ENCODE measurements at places on chromosomes 12 and 14.
A peak's percentile ranks its signal among the peaks of the same experiment; 100 is the strongest.

DNA sequence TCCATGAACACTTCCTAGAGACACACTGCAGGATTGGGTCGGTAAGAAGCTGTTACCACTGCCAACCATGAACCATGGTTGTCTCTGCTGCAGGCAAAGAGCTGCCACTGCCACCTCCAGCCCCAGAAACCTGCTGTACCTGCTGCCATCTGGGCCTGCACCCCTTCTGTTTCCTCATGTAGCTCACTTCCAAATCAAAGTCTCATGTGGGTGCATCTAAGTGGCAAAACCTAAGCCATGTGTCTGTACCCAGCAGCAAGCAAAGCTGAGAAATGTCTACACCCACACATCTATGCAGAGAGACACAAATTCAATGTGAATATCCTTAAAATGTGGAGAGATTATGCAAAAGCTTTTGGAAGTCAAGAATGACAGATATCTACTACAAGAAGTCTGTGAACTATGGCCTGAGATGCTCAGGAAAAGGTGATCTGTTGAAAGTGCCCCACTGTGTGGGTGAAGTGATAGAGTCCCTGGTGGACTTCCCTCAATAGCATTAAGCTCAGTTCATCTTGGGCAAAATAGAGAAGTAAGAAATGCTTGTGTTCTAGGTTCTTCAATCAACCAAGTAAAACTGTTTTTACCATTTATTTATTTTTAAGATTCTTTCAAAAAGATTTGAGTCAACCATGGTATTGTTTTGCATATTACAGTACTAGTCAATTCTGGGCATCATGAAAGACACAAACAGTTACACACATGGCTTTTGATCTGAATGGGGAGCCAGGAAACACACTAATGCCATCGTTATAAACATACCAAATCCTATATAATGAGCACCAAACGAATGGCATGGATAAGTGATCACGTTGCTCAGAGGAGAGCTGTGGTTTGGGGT, 64.4 kb downstream of the FOS start:
- no peak for DNase-seq

DNA sequence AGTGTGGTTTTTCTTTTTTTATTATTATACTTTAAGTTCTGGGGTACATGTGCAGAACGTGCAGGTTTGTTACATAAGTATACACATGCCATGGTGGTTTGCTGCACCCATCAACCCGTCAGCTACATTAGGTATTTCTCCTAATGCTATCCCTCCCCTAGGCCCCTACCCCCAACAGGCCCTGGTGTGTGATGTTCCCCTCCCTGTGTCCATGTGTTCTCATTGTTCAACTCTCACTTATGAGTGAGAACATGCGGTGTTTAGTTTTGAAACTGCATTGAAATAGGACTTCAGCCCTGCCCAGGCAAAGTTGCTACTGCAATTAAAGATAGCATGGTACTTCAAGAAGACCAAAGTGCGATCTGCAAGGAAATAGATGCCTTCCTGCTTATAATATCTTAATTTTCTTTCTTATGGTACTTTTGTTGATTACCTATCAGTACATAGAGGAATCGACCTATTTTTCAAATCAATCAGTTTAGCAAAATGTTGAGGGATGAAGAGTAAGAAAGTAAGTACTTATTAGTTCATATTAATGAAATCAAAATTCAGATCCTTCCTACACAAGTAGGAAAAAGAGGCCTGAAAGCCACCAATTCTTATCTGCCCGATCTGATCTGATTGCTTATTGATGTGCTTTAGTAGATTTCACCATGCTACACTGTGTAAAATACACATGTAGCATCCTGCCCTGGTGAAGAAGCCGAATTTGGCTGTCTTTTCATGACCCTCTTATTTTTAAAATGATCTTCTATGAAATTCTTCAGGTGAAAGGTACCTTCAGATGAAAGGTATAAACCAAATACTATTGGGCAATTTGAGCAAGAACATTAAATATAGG, 1.6 kb downstream of the LTA4H start:
- DNase-seq = no peak

- no peak for DNase-seq
Measured at GRCh38 chr14:60616461-60616959, 32.8 kb downstream of the SIX1 start.

GRCh38 chr12:79707830-79708229, 17.1 kb upstream of the PAWR start:
- DNase-seq = no peak

DNA sequence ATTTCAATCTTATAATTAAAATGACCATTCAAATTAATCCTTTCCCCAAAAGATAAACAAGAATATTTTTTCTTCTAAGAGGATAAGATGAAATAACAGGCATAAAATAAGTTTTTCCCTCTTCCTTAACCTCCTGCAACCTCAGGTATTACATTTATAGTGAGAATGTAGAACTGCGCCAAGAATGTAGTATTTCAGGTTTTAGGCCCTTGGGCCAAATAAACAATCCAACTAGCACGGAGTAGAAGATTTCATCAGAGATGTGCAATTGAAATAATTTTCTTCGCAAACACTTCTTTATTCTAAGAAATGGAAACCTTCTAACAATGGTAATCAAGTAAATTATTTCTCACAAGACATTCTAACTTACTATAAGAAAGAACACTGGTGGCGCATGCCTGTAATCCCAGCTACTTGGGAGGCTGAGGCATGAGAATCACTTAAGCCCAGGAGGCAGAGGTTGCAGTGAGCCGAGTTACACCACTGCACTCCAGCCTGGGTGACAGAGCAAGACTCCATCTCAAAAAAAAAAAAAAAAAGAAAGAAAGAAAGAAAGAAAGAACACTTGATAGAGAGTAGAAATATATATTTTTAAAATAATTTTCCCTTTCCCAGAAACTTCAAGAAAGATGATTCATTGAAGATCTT, 100.8 kb downstream of the TAOK3 start:
- no peak for DNase-seq

GRCh38 chr12:131636940-131637750, 73.7 kb upstream of the SFSWAP start:
- no peak for DNase-seq

DNA sequence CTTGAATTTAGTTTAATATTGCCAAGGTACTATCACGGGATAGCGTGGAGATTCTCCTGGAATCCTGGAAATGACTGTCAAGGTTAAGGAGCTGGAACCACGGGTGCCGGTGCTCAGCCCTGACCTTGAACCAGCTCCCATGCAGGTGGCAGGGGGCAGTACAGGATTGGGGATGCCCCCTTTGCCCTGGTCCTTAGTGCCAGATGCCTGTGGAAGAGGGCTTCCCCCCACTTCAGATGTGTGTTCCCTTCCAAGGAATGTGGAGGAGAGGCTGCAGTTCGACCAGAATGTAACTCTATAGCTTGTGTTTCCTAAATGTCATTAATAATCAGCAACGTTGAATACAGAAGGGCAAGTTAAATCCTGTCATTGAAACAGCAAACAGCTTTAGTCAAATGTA, 258.9 kb downstream of the VRK1 start:
- peak; percentile 26 for DNase-seq

GRCh38 chr12:117092886-117093285, 6.3 kb downstream of the TESC start:
- no peak for DNase-seq

GRCh38 chr12:67520606-67521005, 127.9 kb upstream of the DYRK2 start:
- peak; percentile 61 for DNase-seq

DNA sequence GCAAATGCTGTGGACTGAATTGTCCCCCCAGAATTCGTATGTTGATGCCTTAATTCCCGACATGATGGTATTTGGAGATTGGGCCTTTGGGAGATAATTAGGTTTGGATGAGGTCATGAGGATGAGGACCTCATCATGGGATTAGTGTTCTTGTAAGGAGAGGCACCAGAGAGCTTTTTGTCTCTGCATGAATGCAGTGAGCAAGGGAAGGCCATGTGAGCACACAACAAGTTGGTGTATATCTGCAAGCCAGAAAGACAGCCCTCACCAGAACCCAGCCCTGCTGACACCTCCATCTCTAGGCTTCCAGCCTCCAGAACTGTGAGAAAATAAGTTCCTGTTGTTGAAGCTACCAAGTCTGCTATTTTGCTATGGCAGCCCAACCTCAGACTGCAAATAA, 51.9 kb upstream of the SMCO2 start:
- DNase-seq = no peak

DNA sequence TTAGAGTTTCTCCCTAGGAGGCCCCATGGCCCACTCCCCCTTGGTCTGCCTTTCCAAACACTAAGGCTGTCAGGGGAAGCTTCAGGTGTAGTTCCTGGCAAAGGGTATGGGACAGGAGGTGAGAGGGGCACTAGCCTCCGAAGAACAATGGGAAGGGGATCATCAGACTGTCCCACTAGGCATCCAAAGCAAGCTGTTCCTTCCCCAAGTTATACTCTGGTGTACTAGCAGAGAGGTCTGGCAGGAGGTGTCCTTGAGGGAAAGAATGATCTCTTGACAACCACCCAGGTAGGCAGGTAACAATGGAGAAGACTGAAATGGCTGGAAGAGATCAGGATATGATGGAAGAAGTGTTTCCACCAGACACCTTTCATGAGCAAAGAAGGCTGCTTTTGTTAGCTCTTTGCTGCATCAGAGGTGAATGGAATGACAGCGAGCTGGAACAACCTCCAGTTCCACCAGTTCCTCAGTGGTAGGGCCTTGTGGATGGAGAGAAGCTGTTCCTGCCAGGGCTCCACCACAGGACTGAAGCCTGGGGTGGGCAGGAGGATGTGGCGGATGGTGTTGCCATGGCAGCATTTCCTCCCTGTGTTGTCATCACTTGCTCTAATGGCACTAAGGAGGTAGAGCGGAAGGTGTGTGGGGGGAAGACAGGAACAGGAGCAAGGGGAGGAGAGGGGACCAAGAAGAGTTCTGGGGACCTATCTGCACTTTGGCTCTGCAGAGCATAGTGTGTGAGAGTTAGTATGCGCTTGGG, 2.3 kb upstream of the AGAP2 start:
- DNase-seq = no peak

GRCh38 chr14:100612986-100613385, 25.8 kb upstream of the BEGAIN start:
- DNase-seq = peak; percentile 2

DNA sequence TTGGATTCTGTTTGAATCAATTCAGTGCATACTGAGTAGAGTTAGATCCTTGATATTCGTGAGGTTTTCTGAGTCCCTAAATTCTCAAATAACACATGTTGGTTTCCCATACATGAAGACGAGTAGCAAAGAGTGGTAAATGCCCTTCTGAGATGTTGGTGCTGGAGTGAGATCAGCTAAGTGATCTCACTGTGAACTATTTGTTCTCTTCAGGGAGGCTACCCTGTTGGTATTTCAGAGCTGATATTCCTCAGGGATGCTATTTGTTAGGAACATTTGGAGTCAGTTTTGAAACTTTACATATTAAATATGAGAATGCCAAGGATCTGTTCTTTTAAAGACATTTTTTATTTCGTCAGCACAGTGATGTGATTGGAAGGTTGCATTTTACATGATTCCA, 54.7 kb downstream of the SUSD6 start:
- no peak for DNase-seq

Measured in RPMI7951 (cell line).